Tibial artery (tissue), 4 donors: ENCODE measurements at places on chromosomes 6 and 20.

GRCh38 chr20:21665687-21666446 is 39.6 kb upstream of the PAX1 start:
- no peak for DNase-seq

DNA sequence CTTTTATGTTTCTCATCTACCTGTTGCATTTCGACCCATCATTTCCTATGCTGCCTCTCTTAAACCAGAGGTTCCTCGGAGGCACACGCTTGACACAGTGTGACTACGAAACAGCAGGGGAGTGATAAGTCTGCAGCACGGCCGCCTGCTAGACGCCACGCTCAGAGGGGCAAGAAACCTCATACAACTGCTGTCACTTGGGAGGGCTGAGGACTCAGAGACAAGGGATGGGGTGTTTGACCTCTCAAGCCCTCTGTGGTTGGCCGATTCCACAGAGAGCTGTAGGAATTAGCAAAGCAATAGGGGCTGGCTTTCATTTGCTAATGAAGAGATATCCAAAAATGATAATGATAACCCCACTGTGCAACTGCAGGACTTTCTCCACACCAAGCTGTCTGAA is 372.5 kb downstream of the ZFAND3 start:
- no peak for DNase-seq

DNA sequence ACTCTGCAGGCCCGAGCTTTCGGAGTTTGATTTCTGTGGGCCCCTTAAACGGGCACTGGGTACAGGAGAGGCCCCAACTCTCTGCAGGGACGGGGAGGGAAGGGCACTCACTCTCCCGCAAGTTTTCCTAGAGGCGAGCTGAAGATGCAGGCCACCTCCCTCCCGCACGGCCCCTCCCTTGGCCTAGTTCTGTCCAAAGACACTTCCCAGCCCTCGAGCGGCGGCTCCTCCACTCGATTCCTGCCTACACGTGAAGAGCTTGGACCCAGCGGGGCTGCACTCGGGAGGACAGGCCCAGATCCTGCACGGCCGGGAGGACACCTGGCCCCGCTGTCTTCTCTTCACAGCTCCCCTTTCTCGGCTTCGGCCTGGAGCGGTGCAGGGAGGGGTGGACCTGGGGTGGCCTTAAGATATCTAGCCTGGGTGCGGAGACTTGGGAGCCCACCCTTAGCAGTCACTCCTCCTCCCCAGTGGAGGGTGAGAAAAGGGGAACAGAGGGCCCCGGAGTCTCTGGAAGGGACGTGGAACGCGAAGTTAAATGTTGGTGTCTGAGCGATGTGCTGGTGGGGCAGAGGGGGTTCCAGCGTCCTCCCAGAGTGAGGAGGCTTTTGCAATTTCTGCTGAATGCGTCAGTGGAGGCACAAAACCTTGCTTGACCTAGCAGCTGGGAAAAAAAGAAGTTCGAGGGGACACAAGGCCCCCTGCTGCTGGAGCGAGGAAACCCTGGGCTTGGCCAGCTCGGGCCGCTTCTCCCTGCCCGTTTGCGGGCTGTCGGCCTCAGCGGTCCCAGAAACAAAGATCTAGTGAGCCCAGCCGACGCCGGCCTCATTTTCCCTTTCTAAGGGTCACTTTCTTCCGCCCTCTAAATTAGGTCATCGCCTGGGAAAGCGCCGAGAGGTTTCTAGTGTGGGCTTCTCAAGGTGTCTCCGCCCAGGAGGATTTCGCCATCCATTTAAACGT is 4.9 kb downstream of the OLIG3 start:
- DNase-seq = no peak

DNA sequence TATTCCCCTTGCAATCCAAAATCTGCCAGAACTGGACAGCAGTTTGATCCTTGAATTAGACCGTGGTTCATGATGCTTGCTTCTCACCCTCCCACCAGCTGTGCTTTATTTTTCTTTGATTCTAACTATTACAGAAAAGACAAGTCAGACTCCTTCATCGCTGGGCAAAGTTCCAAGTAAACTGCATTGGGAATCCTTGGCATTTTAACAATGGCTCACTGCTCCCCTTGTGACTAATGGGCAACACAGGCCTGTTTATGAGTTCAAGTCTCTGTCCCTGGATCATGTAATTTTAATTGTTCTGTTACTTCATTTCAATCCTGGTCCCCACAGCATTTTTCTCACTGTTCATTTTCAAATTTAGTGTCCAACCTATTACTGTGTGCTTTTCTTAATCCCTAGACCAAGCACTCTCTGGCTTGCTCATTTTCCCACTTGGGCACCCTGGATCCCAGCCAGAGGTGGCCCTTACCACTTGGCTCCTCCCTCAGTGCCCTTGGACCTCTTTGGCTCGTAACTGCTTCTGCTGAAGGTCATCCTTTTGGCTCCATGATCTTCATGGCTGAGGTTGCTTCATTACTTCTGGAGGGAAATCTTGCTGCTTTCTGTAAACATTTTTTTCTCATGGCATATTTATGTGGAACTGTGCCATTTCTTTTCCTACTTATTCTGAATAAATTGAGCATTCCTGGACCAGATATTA is 32.8 kb downstream of the PSMB9 start:
- peak; percentile 24 for DNase-seq

- DNase-seq = no peak
Measured at GRCh38 chr6:106715922-106716321, 86.5 kb downstream of the QRSL1 start.

GRCh38 chr6:160167604-160168399 is 46.2 kb downstream of the SLC22A1 start:
- no peak for DNase-seq

- no peak for DNase-seq
Measured at GRCh38 chr6:142712231-142712630, 232.7 kb downstream of the HIVEP2 start.

DNA sequence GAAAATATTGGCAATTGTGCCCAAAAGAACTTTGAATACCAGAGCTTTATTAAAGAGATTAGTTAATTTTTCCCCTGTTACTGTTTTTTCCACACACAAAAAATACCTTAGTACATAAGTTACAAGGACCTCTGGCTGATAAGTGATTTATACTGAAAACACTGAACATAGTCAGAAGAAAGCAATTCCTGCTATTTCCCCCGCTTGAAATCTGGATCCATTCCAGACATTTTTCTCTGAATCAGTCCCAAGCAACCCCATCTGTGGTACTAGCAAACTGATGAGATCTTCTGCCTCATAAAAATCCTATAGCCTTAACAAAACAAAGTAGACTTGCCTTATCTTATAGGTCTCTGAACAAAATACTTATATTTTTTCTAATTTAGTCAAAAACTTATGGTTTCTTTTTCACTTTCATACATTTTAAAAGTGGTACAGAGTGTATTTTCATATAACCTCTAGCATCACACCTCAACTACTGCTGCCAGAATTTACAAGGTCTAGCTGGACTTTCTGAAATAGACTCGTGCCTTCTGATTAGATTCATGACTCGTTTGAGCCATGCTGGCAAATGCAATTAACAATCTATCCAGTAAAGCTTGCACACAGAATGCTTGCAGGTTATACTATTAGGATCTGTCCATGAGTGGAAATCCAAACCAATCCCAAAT is 111.9 kb downstream of the TBX18 start:
- DNase-seq = no peak

GRCh38 chr6:19719691-19720128 is 117.5 kb upstream of the ID4 start:
- DNase-seq = no peak

DNA sequence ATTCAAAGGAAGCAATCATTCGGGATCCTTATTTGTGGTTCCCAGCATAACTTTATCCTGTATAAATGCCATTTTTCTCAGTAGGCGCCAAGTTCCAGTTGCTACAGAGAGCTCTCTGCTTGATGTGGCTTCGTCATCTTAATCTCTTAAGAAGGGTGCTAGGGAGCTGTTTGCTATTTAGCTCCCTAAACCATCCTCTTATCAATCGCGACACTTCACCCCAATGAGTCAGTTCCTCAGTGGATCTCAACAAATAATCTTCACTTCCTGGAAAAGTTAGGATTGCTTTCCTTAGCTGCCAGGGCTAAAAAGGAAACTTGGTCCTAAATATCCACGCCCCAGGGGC is 1.3 kb upstream of the NKAIN2 start:
- DNase-seq = no peak

DNA sequence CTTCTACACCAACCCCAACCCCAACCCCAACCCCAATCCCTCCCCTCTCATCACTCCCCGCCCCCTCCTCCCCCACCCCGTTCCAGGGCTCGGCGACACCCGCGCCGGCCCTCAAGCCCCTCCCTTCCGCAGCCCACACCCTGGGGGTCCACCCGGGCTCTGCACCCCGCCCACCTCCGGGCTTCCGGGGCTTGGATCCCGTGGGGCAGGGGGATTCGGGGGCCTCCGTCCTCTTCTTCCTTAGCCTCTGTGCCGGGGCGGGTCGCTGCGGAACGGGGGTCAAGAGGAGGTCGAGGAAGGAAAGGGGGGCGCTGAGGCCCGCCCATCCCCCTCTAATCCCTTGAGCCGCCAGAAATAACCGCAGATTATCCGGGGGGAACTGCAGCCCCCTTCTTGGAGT is 690 bp downstream of the TULP1 start:
- no peak for DNase-seq

- peak; percentile 94 for DNase-seq
Measured at GRCh38 chr20:31670371-31671228, 32.9 kb downstream of the COX4I2 start.

- no peak for DNase-seq
Measured at GRCh38 chr6:34055223-34055933, 90.5 kb downstream of the GRM4 start.

- DNase-seq = no peak
Measured at GRCh38 chr6:108750801-108751200, 97.4 kb upstream of the ARMC2 start.

- DNase-seq = no peak
Measured at GRCh38 chr20:20711413-20711812, 1.0 kb downstream of the RALGAPA2 start.

DNA sequence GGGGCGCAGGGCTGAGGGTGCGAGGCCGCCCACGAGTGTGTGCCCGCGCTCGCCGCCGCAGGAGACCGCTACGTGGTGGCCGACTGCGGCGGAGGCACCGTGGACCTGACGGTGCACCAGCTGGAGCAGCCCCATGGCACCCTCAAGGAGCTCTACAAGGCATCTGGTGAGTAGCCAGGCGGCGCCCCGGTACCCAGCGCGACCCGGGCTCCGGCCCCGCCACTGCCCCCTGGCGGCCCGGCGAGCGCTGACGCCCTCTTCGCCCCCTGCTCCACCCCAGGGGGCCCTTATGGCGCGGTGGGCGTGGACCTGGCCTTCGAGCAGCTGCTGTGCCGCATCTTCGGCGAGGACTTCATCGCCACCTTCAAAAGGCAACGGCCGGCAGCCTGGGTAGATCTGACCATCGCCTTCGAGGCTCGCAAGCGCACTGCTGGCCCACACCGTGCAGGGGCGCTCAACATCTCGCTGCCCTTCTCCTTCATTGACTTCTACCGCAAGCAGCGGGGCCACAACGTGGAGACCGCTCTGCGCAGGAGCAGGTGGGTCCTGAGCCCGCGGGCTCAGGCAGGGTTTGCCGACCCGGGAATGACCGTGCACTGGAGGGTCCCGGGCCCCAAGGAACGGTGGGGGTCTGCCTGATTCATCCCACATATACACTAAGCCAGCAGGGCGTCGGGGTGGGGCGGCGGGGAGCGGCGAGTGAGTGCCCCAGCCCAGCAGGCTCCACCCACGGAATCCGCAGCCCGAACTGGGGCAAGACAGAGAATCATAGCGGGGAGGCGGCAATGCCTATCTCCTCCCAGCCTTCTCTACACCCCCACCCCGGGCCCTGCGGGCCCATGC is 17.4 kb downstream of the HSPA12B start:
- no peak for DNase-seq

DNA sequence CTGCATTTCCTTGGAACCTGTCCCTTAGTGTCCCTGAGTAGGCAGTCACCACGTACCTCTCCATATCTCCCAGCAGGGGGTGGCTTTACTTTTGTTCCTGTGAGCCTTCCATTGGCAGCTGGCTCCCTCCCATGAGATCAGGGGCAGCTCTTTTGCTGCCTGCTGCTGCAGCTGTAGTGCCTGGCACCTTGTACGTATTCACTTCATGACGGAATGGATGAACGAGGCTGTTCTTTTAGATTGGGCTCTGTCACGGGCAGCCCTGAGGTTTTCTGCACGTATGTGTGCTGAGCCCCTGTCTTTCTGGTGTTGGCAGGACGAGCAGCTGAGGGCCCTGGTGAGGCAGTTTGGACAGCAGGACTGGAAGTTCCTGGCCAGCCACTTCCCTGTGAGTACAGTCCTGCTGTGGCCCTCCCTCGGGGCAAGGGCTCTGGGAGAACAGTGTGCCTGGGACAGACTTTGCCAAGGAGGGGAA is 14.6 kb downstream of the MYBL2 start:
- DNase-seq = no peak

- DNase-seq = peak; percentile 72
Measured at GRCh38 chr6:15501826-15502445, 160.9 kb downstream of the DTNBP1 start.

DNA sequence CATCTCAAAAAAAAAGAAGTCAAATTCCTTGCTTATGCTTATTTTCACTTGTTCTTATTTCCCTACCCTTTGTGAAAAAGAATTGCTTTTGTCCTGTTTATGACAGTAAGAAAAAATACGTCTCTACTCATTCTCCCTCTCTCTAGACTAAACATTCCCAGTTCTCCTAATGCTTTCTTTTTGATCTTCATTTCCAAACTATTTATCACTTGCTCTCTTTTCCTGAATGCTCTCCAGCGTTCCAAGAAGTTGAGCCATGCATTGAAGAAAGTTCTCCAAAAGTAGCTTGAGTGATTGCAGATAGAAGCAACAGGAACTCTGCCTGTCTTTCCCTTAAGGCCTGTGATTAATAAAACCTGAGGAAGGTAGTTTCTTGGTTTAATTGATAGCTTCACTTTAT is 53.1 kb upstream of the TMEM170B start:
- no peak for DNase-seq

- no peak for DNase-seq
Measured at GRCh38 chr6:144295211-144295610, 10.1 kb downstream of the UTRN start.

DNA sequence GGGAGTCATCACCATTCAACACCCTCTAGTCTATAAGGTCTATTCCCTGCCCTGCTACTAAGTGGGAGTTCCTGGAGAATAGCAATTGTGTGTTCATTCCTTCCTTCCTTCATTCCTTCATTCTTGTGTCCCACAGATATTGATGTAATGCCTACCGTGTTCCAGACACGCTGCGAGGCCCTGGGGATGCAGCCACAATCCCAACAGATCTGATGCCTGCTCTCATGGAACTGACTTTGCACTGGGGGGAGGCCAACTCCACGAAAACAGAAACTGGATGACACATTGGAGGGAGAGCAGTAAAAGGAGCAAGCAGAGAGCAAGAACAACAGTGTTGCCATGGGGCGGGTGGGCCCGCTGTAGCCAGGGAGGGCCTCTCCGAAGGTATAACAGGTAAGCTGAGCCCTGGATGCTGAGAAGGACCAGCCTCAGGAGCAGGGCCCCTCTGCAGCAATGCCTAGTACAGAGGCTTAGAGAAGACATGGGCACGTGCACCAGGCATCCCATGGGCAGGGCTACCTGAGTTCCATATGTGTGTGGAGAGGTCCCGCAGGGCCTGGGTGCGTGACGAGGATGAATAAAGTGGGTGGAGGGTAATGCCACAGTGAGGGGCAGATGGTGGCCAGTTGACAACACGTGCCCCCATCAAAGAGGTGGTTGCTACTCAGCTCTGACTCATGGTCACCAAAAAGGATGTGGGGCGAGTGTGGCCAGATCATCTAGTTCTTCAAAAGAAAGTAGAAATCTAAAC is 173.9 kb downstream of the NFATC2 start:
- DNase-seq = no peak
